HepG2 (cell line): ENCODE measurements at places on chromosomes 5 and 9.

DNA sequence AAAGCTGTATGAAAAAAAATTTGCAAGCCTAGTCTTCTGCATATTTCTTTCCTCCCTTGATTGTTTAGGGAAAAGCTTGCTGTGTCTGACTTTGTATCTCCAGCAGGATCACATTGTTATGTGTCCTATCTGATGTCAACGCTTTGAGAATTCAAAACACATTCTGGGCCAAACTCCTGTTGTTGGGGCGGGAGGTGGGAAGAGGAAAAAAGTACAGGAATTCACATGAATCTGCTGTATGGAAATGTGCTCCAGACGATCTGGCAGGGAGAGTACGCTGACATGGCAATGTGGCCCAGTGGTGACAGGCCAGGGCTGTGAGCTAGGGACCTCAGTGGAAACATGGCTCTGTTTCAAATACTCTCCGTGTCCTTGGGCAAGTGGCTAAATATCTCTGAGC lies 87.4 kb upstream of the GNA14 start:
- no peak for DNase-seq

DNA sequence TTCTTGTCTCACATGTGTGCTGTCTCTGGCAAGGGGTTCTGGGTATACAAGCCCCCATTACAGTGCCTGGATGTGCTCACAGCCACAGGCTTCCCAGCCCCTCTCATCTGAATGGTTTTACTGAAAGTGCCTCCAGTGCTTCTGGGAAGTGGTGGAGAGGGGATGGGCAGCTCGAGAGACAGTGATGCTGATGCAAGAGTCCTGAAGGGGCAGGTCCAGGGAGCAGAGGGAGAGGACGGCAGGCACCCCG lies 93.5 kb downstream of the PHF2 start:
- DNase-seq = no peak

DNA sequence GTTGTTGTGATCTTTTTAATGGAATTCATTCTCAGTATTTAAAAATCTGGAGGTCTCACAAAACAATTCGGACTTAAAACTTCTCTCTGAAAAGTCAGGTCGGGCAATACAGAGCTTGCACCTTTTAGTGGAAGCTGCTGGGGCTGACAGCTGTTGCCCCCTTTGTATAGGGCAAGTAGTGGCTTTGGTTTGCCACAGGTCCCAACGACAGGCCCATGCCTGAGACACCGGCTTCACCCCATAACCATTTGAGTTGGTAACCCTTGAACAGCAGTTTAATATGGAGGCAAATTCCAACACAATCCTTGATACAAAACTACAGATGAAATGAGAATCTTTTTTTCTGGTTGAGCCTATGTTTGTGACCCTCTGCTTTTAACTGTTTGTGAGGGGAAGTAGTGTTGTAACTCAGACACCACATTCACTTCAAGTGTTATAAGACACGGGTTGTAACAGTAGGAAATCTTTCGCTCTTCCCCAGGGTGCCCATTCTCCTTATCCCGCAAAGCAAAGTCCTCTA lies 752 bp upstream of the GLRX start:
- DNase-seq = no peak

- DNase-seq = peak; percentile 26
Measured at GRCh38 chr5:73783828-73784227, 157.8 kb downstream of the ARHGEF28 start.
